NCI-H1436 (cell line): ENCODE measurements at places on chromosomes 11 and 22.
A peak's percentile ranks its signal among the peaks of the same experiment; 100 is the strongest.

DNA sequence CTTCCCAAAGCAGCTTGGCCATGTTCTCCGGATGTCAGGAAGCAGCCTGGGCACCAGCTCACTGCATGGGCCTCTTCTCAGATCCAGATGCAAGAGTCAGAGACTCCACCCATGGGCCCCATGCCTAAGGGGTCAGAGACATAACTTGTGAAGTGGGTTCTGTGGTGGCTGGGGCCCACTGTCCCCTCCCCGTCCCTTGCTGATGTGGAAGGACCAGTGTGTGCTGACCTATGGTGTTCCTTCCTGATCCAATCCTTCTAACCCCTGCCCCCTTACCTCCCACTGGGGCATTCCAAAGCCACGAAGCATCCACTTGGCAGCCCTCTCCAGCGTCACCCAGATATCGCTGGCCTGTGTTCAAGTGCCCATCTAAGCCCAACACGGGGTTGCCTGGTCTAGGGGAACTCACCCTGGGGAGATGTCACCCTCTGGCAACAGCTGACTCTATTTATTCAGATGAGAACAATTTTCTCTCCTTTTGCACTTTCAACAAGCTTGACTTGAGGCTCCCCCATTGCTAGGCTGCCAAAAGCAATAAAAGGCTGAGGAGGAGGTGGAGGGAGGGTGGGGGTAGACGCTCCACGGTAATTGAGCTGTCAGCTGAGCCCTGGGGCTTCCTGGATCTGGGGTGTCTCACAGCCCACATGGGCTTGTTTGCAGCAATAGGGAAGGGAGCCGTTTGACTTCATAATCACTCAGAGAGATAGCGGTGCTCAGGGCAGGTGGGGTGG is 158.5 kb downstream of the ADAMTS15 start:
- DNase-seq: no peak

GRCh38 chr11:70502677-70503467 is 104.5 kb downstream of the CTTN start:
- peak; percentile 42 for DNase-seq

DNA sequence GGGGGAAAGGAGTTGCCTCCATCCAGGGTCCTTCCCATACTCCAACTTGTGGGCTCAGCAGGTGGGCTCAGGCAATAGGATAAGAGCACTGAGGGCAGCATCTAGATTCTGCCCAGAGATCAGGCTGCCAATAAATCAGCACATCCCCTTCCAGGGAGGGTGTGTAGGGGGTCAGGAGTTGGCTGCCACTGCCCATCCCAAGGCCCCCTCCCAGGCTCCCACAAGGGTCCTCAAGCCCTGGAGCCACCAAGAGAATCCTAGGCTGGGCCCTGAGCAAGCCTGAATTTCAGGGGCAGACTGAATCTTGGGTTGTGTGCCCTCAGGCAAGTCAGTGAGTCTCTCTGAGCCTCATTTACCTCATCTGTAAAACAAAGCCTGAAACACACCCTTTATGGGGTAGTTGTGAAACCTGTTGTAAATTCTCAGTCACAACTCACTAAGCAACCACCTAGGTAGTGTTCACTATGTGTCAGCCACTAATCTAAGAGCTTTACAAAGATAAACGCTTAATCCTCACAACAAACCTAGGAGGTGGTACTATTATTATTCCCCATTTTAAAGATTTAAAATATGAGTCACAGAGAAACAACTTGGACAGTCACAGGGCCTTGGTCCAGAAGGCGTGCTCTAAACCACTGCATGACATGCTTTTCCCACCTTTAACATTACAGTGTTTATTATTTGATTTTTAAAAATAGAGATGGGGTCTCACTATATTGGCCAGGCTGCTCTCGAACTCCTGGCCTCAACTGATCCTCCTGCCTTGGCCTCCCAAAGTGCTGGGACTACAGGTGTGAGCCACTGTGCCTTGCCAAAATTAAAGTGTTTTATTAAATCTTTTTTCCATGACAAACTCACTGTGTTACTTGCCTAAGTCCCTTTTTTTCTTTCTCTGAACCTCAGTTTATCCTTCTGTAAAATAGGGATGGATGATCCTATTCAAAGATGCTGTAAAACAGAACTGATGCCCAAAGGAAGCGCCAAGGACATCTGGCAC is 36.2 kb downstream of the LMO1 start:
- DNase-seq: no peak

DNA sequence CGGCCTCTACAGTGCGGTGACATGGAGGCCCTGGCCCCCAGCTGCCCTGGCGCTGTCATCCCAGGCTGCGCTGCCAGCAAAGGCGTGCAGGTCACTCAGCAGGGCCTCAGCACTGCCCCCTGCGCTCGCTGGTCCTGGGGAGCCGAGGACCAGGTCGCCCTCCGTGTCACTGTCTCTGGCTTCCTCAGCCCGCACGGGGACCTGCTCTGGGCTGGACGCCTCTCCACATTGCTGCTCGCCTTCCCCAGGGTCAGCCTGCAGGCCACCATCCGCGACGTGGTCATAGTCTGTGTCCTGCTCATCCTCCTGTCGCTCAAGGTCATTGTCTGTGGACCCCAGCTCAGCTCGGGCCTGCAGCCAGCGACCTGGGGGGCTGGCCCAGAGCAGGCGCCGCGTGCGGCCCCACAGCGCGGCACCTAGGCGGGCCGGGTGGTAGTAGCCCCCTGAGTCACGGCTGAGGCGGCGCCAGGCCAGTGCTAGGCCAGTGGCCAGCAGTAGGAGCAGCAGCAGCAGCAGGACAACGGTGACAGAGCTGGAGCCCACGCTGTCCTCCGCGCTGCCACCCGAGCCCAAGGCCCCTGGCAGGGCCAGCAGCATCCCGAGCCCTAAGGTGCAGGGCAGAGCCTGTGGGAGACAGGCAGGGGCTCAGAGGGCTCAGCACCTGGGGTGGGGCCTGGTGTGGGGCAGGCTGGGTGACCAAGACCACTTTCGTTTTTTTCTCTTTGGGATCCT is 1.6 kb downstream of the PTPRCAP start:
- no peak for DNase-seq

DNA sequence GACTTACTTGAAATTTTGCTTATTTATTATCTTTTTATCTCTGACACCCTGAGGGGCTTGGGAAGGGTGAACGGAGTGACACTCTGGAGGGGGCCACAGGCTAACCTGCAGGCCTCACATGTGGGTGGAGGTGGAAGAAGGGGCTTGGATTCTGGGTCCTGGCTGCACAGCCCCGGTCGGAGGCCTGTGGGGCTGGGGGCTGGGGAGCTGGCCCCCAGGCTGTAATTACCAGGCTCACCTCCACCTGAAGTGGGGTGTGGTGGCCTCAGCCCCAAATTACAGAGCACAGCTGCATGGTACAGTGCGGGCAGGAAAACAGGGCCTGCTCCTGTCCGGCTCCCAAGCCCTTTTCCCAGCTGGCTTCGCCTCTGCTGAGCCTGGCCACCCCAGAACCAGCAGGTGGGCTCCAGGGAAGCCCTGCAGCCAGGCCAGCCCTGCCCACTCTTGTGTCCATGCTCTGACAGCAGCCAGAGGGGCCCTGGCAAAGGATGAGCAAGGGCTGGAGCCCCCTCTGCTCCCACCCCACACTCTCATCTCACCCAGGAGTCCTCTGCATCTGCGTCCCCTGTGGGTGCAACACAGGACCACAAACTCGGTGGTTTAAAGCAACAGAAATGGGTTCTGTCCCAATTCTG is 48.0 kb downstream of the IGF2 start:
- no peak for DNase-seq
